Foreskin keratinocyte (primary cell): ENCODE measurements at places on chromosomes 2 and 18. TPM values are rescaled to one million over a fixed set of nuclear protein-coding genes. Genes with fewer than 3 reads are reported as not detected.

CNPPD1 gene
- total RNA-seq, result 20.0 and 21.7 TPM in 2 replicates

CYP26B1 gene
- total RNA-seq, result 0.31 and 1.0 TPM in 2 replicates

GPR39 gene
- total RNA-seq, result 10.5 and 11.3 TPM in 2 replicates

DYNAP gene
- total RNA-seq, result not detected in 2 replicates

NOL4 gene
- total RNA-seq, result not detected in 2 replicates

CROCC2 gene
- not detected in 2 replicates for total RNA-seq

IL1RL1 gene
- 0.11 and 0.20 TPM in 2 replicates for total RNA-seq

CPO gene
- not detected in 2 replicates for total RNA-seq

NYAP2 gene
- total RNA-seq, result not detected in 2 replicates

ALPI gene
- not detected in 2 replicates for total RNA-seq

FEV gene
- total RNA-seq, result not detected in 2 replicates

PDE11A gene
- 0.11 and 0.20 TPM in 2 replicates for total RNA-seq

ACMSD gene
- total RNA-seq, result not detected in 2 replicates

OTX1 gene
- 3.8 and 4.5 TPM in 2 replicates for total RNA-seq

PKDCC gene
- total RNA-seq, result not detected in 2 replicates

RETREG2 gene
- 38.0 and 43.8 TPM in 2 replicates for total RNA-seq

ANKZF1 gene
- 26.6 and 27.0 TPM in 2 replicates for total RNA-seq

STEAP3 gene
- total RNA-seq, result 23.7 and 30.8 TPM in 2 replicates
